ENCODE measurements at places on chromosomes 4 and X. TPM values are rescaled to one million over a fixed set of nuclear protein-coding genes. Genes with fewer than 3 reads are reported as not detected.

The MUC7 gene
- total RNA-seq: not detected

The MID2 gene
- total RNA-seq: 24.7 TPM

DNA sequence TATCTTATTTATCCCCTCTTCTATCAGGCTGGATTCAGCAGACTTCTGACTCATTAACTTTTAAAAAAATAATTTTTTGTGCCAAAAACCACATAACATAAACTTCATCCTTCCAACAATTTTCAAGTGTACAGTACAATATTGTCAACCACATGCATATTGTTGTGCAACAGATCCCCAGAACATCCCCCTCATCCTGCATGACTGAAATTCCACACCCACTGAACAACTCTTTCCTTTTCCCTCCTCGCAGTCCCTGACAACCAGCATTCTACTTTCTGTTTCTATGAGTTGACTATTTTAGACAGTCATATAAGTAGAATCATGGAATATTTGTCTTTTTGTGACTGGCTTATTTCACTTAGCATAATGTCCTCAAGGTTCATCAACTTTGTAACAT is 2.2 kb upstream of the MID2 start:
- H3K36me3 ChIP-seq: no peaks in the 10 kb centered on the region
- H3K4me1 ChIP-seq: peaks cover 10% of the 10 kb centered on the region
- no peaks in the 10 kb centered on the region for H3K27me3 ChIP-seq
- no peak overlapping the region for H3K27ac ChIP-seq
- H3K4me3 ChIP-seq: no peak overlapping the region

DNA sequence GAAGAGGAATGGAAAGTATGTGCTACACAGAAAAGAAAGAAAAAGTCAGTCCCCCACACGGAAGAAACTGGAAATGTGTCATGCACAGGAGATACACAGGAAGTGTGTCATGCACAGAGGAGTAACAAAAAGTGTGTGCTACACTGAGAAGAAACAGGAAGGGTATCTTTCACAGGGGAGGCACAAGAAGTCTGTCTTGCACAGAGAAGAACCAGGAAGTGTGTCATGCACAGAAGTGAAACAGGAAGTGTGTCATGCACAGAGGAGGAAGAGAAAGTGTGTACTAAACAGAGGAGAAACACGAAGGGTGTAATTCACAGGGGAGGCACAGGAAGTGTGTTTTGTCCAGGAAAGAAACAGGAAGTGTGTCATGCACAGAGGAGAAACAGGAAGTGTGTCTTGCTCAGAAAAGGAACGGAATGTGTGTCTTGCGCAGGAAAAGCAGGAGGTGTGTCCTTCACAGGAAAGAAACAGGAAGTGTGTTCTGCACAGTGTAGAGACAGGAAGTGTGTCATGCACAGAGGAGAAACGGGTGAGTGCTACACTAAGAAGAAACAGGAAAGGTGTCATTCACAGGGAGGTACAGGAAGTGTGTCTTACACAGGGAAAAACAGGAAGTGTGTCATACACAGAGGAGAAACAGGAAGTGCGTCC is 527.2 kb upstream of the PRKX start:
- no peak overlapping the region for H3K4me3 ChIP-seq
- H3K4me1 ChIP-seq: no peaks in the 10 kb centered on the region
- H3K27me3 ChIP-seq: no peaks in the 10 kb centered on the region
- DNase-seq: no peak
- H3K36me3 ChIP-seq: no peaks in the 10 kb centered on the region

DNA sequence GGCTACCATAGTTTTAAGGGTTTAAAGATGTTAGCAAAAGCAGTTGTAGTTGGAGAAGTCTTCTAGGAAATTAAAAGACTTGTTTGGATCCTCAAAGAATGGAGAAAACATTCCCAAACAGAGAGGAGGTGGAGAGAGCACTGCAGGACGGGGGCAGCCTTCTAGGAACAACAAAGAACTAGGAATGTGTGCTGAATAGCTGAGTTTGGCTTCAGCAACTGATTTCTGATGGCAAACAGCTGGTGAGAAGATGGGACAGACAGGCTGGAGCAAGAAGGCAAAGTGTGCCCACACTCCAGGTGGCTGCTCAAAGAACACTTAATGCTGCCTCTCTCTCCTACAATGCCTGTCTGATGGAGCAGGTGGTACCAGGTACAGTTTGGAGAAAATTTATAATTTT is 1331.1 kb downstream of the ADGRL3 start:
- DNase-seq: no peak
- H3K27me3 ChIP-seq: no peaks in the 10 kb centered on the region
- H3K4me3 ChIP-seq: no peak overlapping the region
- no peaks in the 10 kb centered on the region for H3K4me1 ChIP-seq
- no peaks in the 10 kb centered on the region for H3K36me3 ChIP-seq

DNA sequence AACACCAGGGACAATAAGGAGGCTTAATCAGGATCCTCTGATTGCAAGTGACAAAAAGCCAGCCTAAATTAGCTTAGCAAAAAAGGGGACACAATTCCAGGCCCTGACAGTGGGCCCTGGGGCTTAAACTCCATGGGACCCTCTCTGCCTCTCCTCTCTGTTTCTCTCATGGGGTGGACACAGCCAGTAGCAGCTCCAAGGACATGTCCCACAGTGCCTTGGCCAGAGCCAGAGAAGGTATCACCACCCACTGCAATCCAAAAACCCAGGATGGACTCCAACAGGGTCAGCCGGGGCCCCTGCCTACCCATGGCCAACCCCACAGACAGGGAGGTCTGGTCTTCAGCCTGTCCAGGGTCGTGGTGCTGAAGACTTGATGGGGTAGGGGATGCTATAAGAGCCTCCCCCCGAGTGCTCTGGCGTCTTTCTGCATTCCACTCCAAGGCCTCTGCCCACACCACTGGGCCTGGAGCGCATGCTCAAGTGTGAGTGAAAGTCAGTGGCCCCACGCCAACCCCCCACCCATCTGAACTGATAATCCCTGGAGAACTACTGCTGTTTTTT is 19.7 kb upstream of the PPP2R2C start:
- no peaks in the 10 kb centered on the region for H3K27me3 ChIP-seq
- no peaks in the 10 kb centered on the region for H3K4me1 ChIP-seq
- H3K36me3 ChIP-seq: no peaks in the 10 kb centered on the region
- DNase-seq: no peak
- H3K27ac ChIP-seq: no peak overlapping the region

Measured in Panc1 (cell line).